ENCODE measurements at places on chromosomes 6 and 20. TPM values are rescaled to one million over a fixed set of nuclear protein-coding genes. Genes with fewer than 3 reads are reported as not detected.

DNA sequence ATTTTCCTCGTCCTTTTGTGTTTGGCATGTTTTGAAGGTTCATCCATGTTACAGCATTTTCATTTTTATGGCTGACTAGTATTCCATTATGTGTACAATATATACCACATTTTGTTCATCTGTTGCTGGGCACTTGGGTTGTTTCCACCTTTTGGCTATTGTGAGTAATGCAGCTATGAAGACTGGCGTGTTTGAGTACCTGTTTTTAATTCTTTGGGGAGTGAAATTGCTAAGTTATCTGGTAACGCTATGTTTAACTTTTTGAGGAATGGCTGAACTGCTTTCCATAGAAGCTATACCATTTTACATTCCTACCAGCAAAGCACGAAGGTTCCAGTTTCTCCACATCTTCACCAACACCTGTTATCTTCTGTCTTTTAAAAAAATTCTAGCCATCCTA lies 37.0 kb upstream of the MYL9 start:
- DNase-seq, result no peak

GRCh38 chr6:166795879-166796278 lies 160.5 kb downstream of the RNASET2 start:
- DNase-seq, result no peak

DNA sequence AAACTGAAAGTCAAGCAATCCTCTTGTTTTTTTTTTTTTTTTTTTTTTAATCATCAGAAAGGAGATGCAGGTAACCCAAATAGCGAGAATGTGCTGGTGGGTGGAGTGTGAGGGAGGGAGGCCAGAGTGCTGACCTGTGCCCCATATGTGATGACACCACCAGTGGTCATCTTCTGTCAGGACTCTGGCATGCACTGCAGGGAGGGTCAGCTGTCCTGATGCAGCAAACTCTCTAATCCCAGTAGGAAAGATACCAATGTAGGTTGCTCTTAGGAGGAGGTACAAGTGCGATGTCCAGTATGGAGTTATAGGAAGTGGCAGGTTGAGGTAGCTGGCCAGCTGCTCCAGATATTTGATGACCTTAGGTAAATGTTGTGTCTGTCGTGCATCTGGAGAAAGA lies 2.8 kb upstream of the CST4 start:
- DNase-seq, result no peak

- DNase-seq, result no peak
Measured at GRCh38 chr20:47274401-47275108, 81.9 kb downstream of the ZMYND8 start.

- no peak for DNase-seq
Measured at GRCh38 chr20:12715371-12715770, 293.4 kb upstream of the SPTLC3 start.

- DNase-seq, result no peak
Measured at GRCh38 chr20:40571639-40572038, 117.4 kb downstream of the MAFB start.

DNA sequence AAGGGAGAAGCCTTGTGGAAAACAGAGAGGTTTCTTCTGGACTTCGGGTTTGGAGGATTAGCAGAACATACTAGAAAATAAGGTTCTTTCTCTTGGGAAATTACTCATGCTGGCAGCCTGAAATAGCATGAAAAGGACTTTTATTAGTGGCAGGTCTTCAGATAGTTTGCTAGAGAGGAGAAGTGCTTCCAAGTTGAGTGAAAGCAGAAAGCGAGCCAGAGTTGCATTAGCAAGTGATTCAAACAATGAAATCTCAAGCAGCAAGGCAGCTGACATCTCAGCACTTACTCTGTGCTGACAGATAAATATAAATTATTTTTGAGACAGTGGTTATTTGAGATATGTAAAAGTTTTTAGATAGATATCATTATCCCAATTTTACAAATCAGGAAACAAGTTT lies 91.9 kb downstream of the PLCB4 start:
- no peak for DNase-seq

DNA sequence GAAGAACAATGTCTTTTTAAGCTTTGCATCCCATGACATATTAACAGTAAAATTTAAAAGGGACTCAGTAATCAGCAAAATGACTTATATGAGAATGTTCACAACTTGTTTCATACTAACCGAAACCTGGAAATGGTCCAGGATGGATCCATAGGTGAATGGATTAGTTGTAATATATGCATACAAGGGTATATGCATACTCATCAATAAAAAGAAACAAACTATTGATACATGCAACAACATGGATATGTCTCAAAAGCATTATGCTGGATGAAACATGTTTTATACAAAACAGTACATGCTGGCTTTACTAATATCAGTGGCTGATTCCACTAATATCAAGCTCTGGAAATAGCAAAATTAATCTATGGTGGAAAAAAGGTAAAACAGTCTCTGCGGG lies 108.5 kb upstream of the HIVEP1 start:
- DNase-seq, result no peak

GRCh38 chr20:12875510-12875909 lies 133.3 kb upstream of the SPTLC3 start:
- no peak for DNase-seq

DNA sequence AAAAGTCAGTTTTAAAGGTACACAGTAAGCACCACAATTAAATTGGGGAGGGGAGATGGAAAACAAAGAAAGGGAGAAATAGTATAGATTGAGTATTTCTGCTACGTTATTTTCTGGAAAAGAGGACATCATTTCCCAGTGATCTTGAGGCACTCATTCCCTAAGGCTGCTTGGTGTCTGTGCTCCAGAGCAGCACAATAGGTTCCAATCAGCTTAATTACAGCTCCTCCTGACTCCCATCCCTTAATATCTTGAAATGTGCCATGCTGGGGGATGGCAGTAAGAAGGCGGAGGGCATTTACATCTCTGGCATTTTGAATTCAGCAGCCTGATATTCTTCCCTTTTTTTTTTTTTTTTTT lies 39.5 kb upstream of the BEND3 start:
- DNase-seq, result no peak

DNA sequence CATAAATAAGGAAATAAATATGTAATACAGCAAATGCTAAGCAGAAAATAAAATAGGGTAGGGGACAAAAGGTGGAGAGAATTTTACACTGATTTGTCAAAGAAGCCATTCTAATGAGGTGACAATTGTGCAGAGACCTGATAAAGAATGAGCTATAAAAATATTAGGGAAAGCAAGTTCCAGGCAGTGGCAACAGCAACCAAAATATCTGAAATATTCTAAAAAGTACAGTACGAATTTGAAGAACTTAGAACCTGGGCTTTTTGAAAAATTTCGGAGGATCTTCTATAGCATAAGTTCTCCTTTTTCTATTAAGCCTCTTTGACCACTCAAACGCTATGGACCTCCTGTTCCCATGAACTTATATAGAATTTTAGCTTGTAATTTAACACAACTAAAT lies 98.0 kb upstream of the FAM184A start:
- DNase-seq, result no peak

The COL10A1 gene
- total RNA-seq, result not detected

The ORC3 gene
- total RNA-seq, result 9.9 TPM

The CST9L gene
- total RNA-seq, result not detected

The GLP1R gene
- not detected for total RNA-seq

The TMEM200A gene
- 1.0 TPM for total RNA-seq
